ENCODE measurements at places on chromosomes 3 and 15. TPM values are rescaled to one million over a fixed set of nuclear protein-coding genes. Genes with fewer than 3 reads are reported as not detected.

GRCh38 chr3:23830869-23831484 is 25.2 kb downstream of the UBE2E1 start:
- no peak for DNase-seq

GRCh38 chr3:100260081-100260684 is 609 bp upstream of the TBC1D23 start:
- peak; percentile 73 for DNase-seq

DNA sequence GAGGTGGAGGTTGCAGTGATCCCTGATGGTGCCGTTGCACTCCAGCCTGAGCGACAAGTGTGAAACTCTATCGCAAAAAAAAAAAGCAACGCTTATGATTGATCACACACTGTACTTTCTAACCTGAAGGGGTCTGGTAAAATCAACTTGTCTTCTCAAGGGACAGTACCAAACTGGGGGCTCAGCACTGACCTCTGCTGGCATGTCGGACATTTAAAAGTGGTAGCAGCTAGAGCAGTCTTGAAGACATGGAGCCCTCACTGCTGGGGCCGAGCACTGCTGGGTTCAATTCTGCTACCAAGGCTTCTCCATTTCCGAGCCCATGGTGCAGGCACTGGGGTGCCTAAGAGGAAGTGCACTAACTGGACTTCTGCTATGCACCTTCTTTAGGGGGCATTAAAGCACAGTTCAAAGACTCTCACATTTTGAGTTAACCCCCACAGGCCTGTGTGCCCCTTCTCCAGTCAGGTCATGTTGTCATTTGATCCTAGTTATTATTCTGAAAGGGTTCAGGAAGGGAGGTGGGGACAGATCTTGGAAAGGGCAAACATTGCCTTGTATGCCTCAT is 26.4 kb upstream of the LAMP3 start:
- no peak for DNase-seq

Gene SNTN
- 6.3 TPM for total RNA-seq

DNA sequence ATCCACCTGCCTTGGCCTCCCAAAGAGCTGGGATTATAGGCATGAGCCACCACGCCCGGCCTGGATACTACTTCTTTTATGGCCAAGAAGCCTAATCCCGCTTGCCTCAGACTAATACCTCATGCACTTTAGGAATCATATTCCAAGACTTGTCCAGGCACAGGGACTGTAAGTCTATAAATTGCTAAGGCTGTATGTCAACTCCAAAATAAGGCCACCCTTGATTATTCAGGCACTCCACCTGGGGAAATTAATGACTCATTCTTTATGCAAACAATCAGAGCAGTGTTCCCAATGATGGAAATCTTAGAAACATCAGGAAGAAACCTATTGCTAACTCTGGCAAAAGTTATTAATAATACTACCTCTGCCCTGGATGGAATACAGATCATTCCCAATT is 98.4 kb downstream of the ERC2 start:
- DNase-seq, result no peak

- DNase-seq, result no peak
Measured at GRCh38 chr15:47360305-47360704, 357.0 kb upstream of the SEMA6D start.

GRCh38 chr3:183898028-183898431 is 13.3 kb upstream of the PARL start:
- no peak for DNase-seq

GRCh38 chr3:40321818-40322217 is 12.3 kb downstream of the EIF1B start:
- no peak for DNase-seq

- DNase-seq, result no peak
Measured at GRCh38 chr3:147618691-147619090, 209.5 kb downstream of the ZIC1 start.

DNA sequence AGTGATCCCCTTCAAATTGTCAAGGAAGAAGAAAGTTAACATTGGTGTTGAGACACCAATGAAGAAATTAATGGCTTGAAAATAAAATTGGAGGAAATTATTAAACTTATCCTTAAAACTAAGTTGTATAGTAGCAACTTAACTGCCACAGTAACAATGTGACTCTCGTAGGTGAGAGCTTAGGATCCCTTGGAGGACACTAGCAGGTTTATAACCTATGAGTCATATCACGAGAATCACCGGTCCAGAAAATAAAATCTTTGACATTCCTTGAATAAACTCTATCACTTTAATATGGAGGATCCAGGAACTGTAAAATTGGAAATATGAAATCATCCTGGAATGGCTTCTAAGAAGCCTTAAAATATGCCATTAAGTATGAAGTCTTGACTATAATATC is 2.1 kb downstream of the GHSR start:
- DNase-seq, result no peak

Gene NEO1
- total RNA-seq, result 18.5 TPM

GRCh38 chr3:155912090-155912489 is 41.6 kb downstream of the GMPS start:
- no peak for DNase-seq

DNA sequence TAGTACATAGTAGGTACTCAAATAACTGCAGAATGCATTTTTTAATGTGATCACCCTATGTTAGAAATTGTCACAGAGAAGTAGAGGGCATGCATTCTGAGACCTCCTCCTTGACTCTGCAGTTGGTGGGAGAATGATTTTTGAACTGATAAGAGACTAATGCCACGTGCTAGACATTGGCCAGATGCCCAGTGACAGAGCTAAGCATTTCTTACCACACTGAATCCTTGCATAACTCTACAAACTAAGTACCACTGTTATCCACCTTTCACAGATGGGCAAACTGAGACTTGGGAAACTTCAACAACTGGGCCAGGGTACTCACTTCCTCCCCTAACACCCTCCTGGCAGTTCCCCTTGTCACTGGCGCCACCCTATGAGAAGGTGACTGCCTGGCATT is 33.5 kb upstream of the SPATA12 start:
- DNase-seq, result peak; percentile 32

- DNase-seq, result no peak
Measured at GRCh38 chr15:25439369-25439836, 579 bp upstream of the UBE3A start.

DNA sequence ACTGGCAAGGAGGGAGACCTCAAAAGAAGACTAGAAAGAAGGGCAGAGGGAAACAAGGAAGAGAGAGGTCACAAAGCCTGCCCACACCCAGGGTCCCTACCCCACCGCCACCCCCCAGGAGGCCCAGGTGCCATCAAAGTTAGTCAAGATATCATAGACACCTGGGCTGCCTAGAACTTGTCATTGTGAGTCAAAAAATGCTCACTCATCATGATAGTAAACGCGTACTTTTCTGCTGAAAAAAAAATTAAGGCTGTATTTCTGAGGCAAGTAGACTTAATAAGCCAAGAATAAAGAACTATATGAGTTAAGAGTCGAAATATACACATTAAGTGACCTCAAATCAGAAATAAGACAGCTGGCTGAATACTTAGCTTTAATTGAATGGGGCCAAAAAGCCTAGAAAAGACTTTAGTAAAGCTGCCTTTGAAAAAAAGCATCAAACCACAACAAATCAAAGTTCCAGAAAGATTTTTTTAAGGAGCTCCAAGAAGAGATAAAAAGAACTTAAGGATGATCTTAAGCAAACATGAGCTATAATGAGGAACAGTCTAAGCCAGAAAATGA is 415.5 kb upstream of the PPP2R3A start:
- peak; percentile 86 for DNase-seq

- no peak for DNase-seq
Measured at GRCh38 chr3:63582943-63583500, 69.5 kb upstream of the SNTN start.

- DNase-seq, result no peak
Measured at GRCh38 chr3:193942516-193943055, 193.4 kb upstream of the HES1 start.

DNA sequence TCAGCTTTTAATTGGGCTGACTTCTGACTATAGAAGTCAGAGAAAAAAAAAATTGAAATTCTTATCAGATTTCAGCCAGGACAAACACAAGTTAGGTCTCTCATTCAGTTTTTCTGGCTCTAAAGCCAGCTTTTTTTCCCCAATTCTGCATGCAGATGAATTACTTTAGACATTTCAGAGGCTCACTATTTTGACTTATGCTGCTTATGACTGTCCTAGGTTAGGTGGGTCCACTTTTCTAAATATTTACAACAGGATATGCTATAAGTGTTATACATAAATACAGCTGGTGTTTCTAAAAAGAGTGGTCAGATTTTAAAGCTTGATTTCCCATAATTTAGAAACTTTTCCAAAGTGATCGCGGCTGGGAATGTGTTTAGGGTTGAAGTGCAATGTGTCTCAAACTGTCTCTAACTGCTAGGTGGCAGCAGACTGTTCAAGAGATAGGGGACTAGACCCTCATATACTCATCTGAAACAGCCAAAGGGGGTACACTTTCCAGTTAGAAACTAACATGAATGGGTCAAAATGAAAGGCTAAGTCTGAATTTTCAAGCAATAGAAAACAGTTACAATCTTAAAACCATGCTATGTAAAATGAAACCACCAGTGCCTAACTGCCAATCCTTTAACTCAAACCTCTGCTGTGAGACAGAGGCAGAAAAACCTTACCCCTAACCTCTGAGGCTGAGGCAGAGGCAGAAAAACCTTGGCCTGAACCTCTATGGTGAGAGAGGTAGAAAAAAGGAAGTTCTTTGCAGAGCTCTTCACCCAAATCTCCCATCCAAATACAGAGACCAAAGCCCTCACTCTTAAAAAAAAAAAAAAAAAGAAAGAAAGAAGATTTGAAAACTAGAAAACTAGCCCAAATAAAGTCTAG is 596.0 kb downstream of the NTRK3 start:
- DNase-seq, result no peak

DNA sequence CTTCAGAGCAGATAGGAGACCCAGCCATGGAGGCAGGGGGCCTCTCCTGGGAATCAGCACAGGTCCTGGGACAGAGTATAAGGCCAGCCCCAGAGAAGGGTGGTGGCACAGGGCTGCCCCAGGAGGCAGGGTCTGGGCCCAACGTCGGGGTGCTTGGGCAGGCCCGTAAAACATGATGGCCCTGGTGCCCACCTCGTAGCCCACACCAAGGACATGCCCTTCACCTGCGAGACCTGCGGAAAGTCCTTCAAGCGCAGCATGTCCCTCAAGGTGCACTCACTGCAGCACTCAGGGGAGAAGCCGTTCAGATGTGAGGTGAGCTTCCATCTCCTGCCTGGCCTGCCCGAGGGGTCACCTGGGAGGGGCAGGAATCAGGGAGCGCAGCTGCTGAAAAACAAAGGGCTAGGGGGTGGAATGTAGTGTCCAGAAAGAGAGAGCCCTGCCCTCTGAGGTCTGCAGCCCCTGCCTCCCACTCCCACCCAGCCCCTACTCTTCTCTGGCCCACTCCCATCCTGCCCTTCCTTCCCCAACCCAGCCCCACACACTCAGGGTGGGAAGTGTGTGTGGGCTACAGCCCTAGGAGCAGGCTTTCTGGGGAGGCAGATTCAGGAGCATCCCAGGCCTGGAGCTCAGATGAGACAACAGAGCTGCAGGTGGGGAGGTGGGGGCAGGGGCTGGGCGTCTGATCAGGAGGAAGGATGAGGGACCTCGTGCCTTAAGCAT is 9.5 kb downstream of the ZBTB47 start:
- no peak for DNase-seq

Gene SPG21
- 49.1 TPM for total RNA-seq

GRCh38 chr3:18086078-18086477 is 339.1 kb downstream of the SATB1 start:
- no peak for DNase-seq

Gene LDHAL6B
- 3.6 TPM for total RNA-seq

- no peak for DNase-seq
Measured at GRCh38 chr3:122077293-122078234, 22.4 kb downstream of the CD86 start.

- DNase-seq, result peak; percentile 13
Measured at GRCh38 chr3:15932348-15933300, 134.8 kb upstream of the ANKRD28 start.

Gene TIMP4
- 6.7 TPM for total RNA-seq

DNA sequence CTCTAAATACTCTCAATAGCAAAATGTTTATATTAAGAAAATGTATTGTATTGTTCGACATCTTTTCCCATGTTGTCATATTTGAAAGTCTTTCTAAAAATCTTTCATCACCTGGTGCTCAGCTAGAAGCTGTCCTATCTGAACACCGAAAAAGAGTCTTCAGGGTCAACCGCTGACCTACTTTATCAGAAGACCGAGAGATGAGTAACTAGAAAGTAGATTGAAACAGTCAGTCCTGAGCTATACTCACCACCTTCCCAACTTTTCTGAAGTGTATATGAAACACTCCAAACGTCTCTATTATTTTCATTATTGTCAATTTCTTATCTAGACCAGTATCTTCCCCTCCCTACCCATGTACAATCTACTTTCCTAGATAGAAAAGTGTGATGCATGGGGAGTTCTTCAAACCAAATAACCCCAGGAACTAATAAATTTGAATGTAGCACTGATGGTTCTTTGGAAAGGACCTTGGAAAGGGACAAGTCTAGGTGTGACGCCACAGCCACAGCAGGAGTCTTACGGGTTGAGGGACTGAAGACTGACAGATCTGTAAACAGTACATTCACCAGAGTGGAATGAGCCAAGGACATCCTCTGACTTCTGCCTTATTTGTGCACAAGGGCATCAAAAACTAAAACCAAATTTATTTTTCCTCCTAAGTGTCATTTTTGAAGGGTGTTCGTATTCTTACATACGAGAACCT is 58.6 kb downstream of the TMOD3 start:
- DNase-seq, result no peak

Gene SSUH2
- 3.9 TPM for total RNA-seq

DNA sequence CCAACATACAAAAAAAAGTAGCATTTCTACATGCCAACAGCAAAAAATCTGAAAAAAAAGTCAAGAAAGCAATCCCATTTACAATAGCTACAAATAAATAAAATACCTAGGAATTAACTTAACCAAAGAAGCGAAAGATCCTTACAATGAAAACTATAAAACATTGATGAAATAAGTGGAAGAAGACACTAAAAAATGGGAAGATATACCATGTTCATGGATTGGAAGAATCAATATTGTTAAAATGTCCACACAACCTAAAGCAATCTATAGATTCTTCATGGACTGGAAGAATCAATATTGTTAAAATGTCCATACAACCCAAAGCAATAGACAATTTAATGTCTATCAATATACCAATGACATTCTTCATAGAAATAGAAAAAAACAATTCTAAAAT is 21.0 kb downstream of the PEAK1 start:
- DNase-seq, result no peak

DNA sequence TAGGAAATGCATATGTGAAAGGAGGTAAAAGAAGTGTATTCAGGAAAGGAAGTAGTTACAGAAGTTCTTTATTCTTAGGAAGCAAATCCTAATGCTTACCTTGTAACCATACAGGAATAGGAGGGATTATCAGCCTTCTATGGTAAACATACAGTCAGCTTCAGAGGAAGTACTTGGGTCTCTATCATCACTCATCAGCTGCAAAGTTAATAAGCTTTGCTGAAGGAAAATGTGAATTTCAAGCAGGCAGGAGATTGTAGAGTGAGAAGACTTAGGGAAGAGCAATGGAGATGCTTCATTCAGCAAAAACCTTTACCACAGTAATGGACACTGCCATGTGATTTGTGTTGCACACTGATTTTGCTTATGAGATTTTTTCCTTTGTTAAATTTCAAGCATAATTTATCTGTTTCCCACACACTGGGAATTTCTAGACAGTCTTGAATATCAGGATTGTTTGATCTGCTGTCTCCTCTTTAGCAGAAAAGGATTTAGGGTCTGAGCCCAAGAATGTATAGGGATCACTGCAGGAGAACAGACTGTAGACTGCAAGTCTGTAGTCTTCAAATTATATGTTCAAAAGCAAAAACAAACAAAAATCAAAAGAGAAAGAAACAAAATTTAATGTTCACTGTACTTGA is 150.8 kb downstream of the ZNF609 start:
- DNase-seq, result peak; percentile 60

Measured in umbilical cord (tissue), 2 donors.